ENCODE measurements at places on chromosomes 16 and 17. TPM values are rescaled to one million over a fixed set of nuclear protein-coding genes. Genes with fewer than 3 reads are reported as not detected.

- no peak for DNase-seq
Measured at GRCh38 chr17:17718251-17718650, 37.0 kb downstream of the RAI1 start.

DNA sequence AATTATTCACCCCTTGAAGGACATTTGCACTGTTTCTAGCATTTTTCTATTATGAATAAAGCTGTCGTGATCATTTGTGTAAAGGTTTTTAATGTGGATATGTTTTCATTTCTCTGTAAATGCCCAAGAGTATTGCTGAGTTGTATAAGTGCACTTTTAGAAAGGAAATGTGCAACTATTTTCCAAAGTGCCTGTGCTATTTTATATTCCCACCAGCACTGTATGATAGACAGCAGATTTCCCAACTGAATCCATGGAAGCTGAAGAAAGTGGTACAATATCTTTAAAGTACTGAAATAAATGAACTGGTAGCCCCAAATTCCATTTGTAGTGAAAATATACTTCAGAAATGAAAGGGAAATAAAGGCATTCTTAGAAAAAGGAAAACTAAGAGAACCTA is 238.4 kb downstream of the BCAS3 start:
- no peak for DNase-seq

DNA sequence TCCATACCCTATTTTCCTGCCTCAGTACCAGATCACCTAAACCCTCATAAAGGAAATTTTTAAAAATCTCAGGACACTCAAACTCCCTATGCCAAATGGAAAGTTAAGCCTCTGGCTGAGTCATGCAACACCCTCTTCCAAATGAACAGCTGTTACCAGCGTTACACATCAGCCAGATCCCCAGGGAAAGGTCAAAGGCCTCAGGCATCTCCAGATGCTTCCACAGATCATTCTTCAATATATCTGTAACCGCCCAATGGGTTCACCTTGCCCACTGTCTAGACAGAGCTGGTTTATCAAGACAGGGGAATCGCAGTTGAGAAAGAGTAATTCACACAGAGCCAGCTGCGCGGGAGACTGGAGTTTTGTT is 29.1 kb upstream of the SHCBP1 start:
- no peak for DNase-seq

- DNase-seq = no peak
Measured at GRCh38 chr16:86872833-86873232, 294.5 kb downstream of the FOXL1 start.

DNA sequence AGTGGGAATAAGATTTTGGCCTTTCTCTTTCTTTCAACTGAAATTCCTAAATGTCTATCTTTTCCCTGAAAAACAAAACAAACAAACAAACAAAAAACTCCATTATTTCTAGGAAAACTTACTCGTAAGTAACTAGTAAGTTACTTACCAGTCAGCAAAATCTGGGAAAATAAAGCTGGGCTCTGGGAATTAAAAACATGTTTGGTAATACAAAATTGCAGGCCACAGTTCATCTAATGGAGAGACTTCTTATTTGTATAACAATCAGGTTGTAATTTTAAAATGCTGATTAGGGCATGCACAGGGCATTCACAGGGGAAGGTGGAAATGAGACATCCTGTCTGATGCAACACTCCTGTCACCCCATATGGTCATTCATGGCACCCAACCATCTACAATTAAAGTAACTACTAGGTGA is 3.8 kb upstream of the WIPI1 start:
- no peak for DNase-seq

DNA sequence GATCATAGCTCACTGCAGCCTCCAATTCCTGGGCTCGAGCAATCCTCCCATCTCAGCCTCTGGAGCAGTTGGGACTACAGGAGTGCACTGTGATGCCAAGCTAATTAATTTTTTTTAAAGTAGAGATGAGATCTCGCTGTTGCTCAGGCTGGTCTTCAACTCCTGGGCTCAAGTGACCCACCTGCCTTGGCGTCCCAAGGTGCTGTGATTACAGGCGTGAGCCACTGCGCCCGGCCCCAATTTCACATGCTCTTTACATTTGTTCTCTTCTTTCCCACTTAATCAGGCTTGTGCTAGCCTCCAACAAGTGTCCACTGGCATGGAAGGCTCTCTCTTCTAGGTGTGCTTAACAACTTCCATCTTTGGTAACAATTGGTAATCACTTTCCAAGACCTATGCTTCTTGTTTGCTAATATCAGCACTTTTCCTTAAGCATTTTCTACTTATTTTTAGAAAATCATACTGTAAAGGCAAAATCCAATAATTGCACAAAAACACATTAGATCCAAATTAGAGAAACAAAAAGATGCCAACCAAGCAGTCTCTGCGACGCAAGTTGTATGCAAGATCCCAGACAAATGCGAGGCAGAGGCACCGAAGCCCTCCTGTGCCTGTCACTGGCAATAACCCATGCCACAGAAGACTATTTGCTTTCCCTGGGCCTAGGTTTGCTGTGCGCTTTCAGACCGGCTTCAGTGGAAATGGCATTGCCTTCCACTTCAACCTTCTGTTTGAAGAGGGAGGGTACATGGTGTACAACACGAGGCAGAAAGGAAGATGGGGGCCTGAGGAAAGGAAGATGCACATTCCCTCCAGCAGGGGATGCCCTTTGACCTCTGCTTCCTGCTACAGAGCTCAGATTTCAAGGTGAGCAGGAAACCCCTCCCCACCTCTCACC is 52.6 kb downstream of the NOS2 start:
- no peak for DNase-seq

GRCh38 chr16:2829501-2830354 is at the start of gene ZG16B:
Gene ZG16B (plus strand): TSS chr16:2830303. CDS start chr16:2830442, 139 bp downstream.
- no peak for DNase-seq

- peak; percentile 81 for DNase-seq
Measured at GRCh38 chr17:49556223-49556943, 19.3 kb upstream of the NXPH3 start.

DNA sequence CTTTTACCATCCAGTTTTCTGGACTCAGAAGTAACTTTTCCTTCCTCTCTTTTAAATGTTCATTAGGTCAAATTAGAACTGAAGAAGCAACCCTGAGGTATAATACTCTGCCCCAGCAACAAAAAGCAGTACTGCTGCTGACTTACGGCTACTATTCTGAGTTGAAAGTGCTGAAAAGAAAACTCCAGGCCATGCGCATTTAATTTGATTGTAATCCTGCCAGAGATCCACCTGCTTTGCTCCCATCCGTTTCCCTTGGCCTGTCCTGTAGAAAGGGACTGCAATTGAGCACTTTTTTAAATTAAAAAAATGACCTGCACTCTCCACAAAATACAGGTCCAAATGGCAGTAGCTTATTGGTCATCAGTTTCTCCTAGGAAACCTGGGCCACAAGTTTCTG is 61.6 kb downstream of the PITPNC1 start:
- no peak for DNase-seq

- no peak for DNase-seq
Measured at GRCh38 chr17:49991409-49991808, 3.6 kb downstream of the DLX3 start.

- peak; percentile 28 for DNase-seq
Measured at GRCh38 chr17:17151962-17152361, 54.2 kb downstream of the PLD6 start.

- DNase-seq = no peak
Measured at GRCh38 chr17:68897557-68897956, 57.6 kb downstream of the ABCA8 start.

DNA sequence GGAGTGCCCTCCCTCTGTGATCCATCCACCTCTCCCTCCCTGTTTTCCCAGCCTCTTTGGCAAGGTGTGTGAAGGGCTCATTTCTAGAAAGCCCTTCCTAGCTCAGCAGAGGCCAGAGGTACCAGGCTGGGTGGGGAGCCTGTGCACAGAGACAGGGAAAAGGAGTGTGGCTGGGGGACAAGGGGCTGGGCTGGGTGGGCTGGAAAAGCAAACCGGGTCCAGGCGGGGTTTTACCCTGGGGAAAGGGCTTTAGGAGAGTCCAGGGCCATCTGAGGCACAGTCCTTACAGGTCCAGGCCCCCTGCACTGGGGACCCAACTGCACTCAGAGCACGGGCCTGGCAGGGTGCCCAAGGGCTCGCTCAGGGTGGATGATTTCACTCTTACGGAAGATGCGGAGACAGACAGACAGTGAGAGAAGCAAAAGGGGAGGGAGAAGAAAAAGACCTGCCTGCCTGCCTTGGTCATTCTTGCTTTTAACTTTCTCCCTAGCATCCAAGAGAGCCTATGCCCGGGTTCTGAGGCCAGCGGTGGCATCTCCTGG is 7.0 kb downstream of the CRHR1 start:
- DNase-seq = no peak

GRCh38 chr16:78629173-78629572 is 529.7 kb downstream of the WWOX start:
- DNase-seq = no peak

GRCh38 chr17:60095381-60095780 is 16.7 kb upstream of the HEATR6 start:
- no peak for DNase-seq

GRCh38 chr16:383326-384051 is 1.7 kb upstream of the PGAP6 start:
- no peak for DNase-seq

The DECR2 gene
- 12.6 TPM for total RNA-seq

The LRRC36 gene
- 0.57 TPM for total RNA-seq

The RNF222 gene
- 0.21 TPM for total RNA-seq

The HOXB8 gene
- not detected for total RNA-seq

The PEMT gene
- 6.3 TPM for total RNA-seq

The UBALD1 gene
- total RNA-seq = 12.5 TPM

The ZFP3 gene
- 0.73 TPM for total RNA-seq

All from activated naive CD4-positive, alpha-beta T cell treated with anti-CD3 and anti-CD28 coated beads, Interleukin-2, amount 50 U/mL, for 72 hours (primary cell).